ENCODE measurements at places on chromosomes 1 and 21. TPM values are rescaled to one million over a fixed set of nuclear protein-coding genes. Genes with fewer than 3 reads are reported as not detected.

C4BPA gene
- not detected for total RNA-seq

ST6GALNAC3 gene
- total RNA-seq = 0.60 TPM

FCGR3B gene
- total RNA-seq = not detected

OR2T3 gene
- total RNA-seq = not detected

KANK4 gene
- total RNA-seq = not detected

PALMD gene
- not detected for total RNA-seq

PRDM16 gene
- total RNA-seq = not detected

TSPAN2 gene
- 6.0 TPM for total RNA-seq

S100A8 gene
- total RNA-seq = not detected

WDR64 gene
- not detected for total RNA-seq

OR2T11 gene
- not detected for total RNA-seq

LCE2D gene
- total RNA-seq = not detected
